ENCODE measurements at places on chromosomes 4 and X.

- DNase-seq, result no peak
Observed at GRCh38 chr4:101142259-101142658, 205.1 kb downstream of the PPP3CA start.

DNA sequence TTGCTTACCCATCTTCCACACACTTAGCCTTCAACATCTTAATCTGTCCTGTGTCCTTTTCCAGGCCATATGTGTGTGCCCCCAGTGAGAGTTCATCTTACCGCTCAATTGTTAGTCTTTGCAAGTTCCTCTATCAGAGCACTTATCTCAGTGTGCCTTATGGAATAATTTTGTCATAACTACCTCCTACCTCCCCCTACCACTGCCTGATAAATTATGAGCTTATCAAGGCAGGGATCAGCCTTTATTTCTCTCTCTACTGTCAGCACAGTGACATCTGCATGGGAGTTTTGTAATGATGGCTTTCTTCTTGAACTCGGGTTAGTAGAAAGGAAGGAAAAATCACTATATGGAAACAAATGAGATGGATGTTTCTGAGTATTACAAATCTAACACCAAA, 53.2 kb downstream of the MTM1 start:
- DNase-seq, result no peak

GRCh38 chr4:176760471-176760870, 32.3 kb downstream of the VEGFC start:
- no peak for DNase-seq

DNA sequence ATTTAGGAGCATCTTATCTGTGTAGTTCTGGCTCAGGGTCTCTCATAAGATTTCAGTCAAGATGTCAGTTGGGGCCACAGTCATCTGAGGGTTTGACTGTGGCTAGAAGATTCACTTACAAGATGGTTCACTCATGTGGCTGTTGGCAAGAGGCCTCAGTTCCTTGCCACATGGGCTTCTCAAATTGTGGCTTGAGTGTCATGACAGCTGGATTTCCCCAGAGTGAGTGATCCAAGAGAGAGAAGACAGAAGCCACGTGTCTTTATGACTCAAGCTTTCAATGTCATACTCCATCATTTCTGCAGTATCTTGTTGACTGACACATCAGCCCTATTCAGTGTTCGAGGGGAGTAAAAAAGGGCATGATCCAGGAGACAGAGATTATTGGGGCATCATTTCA, 131.3 kb upstream of the AP1S2 start:
- DNase-seq, result no peak

DNA sequence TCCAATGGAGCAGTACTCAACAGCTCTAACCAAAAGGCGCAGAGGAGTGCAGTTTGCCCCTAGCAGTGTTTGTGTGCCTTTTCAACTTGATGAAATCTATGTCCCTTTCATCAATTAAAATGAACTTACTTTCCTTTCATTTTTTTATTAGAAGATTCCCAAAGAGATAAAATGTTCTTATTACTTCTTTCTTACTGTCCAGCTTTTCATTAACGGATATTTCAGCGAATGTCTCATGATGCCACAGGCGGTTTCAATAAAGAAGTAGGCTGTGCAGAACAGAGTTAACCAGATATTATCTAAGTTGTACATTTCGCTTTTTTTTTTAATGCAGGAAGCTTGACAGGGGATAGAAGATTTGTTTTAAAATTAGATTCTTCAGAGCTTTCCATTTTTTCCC, 3.4 kb upstream of the MAOB start:
- no peak for DNase-seq

DNA sequence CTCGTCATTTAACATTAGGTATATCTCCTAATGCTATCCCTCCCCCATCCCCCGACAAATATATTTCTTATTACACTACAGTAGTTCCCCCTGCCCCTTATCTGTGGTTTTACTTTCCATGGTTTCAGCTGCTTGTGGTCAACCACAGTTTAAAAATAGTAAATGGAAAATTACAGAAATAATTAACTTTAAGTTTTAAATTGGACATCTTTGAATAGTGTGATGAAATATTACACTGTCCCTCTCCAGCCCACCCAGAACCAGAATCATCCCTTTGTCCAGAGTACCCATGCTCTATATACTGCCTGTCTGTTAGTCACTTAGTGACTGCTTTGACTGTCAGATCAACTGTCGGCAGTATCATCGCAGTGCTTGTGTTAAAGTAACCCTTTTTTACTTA, 47.4 kb upstream of the VEGFC start:
- DNase-seq, result no peak

DNA sequence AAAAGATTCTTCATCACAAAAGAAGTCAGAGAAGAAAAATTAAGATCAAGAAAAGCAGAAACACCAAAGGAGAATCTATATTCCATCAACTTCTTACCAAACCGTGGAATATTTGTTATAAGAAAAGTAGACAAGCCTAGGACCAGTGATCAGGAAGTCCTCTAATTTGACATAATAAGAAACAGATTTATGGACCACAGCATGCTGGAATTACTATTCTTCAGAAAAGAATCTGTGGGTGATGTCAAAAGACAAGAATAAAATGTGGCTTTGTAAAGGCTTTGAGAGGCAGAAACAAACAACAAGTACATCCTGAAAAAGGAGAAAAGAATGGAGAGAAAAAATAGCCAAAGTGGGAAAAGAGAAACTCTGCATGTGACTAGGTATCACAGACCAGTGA, 123.3 kb downstream of the SLC10A7 start:
- DNase-seq, result no peak
